Stomach (tissue), 19 donors: ENCODE measurements at places on chromosomes 4 and X. TPM values are rescaled to one million over a fixed set of nuclear protein-coding genes. Genes with fewer than 3 reads are reported as not detected.

The SPIN2A gene
- not detected for total RNA-seq

GRCh38 chrX:81229229-81229628 is 27.3 kb downstream of the SH3BGRL start:
- no peaks in the 10 kb centered on the region for H3K4me1 ChIP-seq
- no peaks in the 10 kb centered on the region for H3K27me3 ChIP-seq
- DNase-seq = no peak

DNA sequence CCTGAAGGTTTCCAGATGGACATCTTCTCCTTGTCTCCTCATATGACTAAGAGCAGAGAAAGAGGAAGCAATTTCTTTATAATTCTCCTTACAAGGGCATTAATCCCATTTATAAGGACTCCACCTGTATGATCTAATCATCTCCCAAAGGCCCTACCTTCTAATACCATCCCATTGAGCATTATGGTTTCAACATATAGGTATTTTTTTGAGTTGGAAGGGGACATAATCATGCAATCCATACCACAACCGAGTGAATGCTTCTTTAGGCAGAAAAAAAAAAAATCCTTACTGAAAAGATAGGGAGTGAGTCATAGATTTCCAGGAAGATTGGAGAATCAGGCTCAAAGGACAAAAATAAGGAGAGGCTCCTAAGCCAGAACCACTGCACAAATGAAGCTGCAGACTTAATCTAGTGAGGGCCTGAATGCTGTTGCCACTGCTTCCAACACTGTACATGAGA is 312.5 kb upstream of the HS3ST1 start:
- H3K4me3 ChIP-seq = no peak overlapping the region
- DNase-seq = no peak
- H3K4me1 ChIP-seq = peaks cover 6% of the 10 kb centered on the region
- H3K27ac ChIP-seq = no peak overlapping the region
- H3K27me3 ChIP-seq = no peaks in the 10 kb centered on the region
- H3K36me3 ChIP-seq = no peaks in the 10 kb centered on the region

The MAGEA8 gene
- not detected for total RNA-seq

The MXD4 gene
- 48.7 TPM for total RNA-seq

The F8A3 gene
- 11.2 TPM for total RNA-seq

DNA sequence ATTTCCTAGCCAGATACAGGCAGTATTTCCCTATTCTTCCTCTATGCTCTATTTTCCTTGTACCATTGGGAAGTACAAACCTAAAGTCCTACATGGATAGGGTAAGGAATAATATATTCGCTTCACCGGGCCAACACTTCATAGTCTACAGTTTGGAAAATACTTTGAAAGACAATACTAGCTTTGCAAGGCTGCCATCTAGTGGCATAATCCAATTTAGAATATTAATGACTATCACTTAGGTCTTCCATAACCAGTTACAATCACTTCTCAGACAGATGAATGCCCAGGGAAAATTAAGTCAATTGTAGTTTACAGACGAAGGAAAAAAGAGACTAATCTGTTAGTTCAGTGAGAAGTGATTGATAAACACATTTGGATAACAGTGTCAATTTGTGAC is 141.0 kb upstream of the FAM47C start:
- H3K27ac ChIP-seq = no peak overlapping the region
- H3K4me1 ChIP-seq = no peaks in the 10 kb centered on the region
- DNase-seq = no peak
- H3K36me3 ChIP-seq = no peaks in the 10 kb centered on the region
- H3K27me3 ChIP-seq = no peaks in the 10 kb centered on the region

DNA sequence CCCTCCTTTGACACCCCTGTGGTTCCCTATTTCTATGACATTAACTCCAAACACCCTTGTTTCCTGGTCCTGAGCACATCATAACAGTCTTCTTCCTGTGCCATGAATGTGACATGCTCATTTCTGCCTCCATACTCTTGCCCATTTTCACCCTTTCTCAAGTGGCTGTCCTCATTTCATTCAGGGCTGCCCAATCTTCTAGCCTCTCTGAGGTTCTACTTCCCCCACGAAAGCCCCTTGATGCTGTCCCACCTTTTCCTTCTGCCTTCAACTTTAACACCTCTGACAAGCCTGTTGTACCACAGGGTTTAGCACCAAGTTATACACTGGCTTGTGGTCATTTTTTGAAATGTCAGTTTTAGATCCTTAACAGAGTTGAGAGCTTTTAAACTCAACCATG is 136.2 kb upstream of the BOD1L1 start:
- H3K27ac ChIP-seq = no peak overlapping the region
- H3K4me1 ChIP-seq = no peaks in the 10 kb centered on the region
- no peak overlapping the region for H3K4me3 ChIP-seq
- DNase-seq = no peak
- no peaks in the 10 kb centered on the region for H3K36me3 ChIP-seq

DNA sequence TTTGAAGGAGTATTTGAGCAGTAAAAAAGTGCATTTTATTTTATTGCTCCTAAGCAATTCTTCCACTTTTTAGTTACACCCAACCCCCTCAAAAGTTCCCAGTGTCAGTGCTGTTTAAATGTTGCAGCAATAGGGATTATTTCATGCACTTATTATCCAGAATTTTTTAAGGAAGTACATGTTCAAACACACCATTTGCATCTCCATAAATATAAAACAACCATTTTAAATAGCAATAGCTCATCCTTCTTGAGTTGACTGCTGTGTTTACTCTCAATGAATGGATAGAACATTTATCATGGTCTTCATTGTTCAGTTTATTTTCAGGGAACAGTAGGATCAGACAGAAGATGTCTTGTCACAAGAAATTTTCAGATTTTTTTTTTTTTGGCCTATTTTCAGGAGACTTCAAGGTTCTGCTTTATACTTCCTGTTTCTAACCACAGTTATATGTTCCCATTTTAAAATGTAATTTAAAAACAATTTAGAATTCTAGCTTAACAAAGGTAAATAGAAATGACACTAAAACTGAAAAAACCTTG is 171.9 kb downstream of the TMA16 start:
- H3K36me3 ChIP-seq = no peaks in the 10 kb centered on the region
- no peaks in the 10 kb centered on the region for H3K27me3 ChIP-seq
- no peaks in the 10 kb centered on the region for H3K4me1 ChIP-seq

- no peak overlapping the region for H3K27ac ChIP-seq
- no peaks in the 10 kb centered on the region for H3K27me3 ChIP-seq
- no peaks in the 10 kb centered on the region for H3K36me3 ChIP-seq
- peak; percentile 23 for DNase-seq
- no peaks in the 10 kb centered on the region for H3K4me1 ChIP-seq
Observed at GRCh38 chr4:111883557-111883999, 261.7 kb upstream of the FAM241A start.

DNA sequence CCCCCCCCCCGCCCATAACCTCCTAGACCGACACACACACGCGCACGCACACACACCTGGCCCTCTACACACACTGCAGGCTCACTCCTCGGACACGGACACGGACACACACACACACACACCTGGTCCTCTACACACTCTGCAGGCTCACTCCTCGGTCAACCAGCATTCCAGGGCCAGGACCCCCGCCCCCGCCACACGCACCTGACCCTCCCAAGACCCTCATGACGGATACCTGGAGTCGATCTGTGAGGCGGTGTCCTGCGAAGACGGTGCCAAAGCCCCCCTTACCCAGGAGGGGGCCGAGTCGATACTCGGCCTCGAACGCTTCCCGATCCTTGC is 552 bp downstream of the PIM2 start:
- peak overlapping the region; percentile 90 for H3K27ac ChIP-seq
- no peak for DNase-seq
- H3K4me1 ChIP-seq = peaks cover 28% of the 10 kb centered on the region
- H3K27me3 ChIP-seq = no peaks in the 10 kb centered on the region
- H3K36me3 ChIP-seq = peaks cover 44% of the 10 kb centered on the region

The BEX5 gene
- not detected for total RNA-seq

DNA sequence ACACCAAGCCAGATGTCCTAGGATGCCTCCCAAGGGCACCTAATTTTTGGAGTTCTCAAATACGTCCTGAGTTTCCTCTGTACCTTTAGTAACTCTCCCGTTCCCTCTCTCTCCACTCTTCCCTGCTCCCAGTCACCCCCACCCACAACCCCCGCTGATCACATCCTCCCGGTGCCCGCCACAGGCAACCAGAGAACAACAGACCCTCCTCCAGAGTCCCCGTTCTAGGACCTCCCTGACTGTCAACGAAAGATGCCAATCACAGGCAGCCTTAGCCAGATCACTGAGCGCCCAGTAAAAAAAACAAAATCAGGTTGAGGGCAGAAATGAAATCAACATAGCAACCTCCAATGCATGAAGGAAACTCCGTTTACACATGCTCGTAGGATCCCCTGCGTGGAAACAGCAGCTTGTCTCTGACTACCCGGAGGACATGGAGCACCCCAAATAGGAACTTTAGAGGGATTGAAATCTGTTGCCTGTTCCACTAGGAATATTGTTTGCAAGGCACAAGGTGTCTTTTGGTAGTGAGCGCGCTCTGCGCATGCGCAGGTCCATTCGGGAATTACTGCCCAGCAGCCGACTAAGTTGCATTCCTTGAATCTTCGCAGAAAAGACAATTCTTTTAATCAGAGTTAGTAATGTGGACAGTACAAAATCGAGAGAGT is at the start of gene GABRB1:
GABRB1 (plus strand) TSS at position 557 of the 668 bp plus-strand sequence.
- peak within 1 kb of the TSS; percentile 57 for H3K4me3 ChIP-seq
- H3K36me3 ChIP-seq = no peaks in the 10 kb centered on the region
- H3K27me3 ChIP-seq = peaks cover 30% of the 10 kb centered on the region

- H3K27me3 ChIP-seq = no peaks in the 10 kb centered on the region
- H3K36me3 ChIP-seq = no peaks in the 10 kb centered on the region
Observed at GRCh38 chrX:68424719-68425118, 8.6 kb downstream of the OPHN1 start.

The AFM gene
- not detected for total RNA-seq

- no peak overlapping the region for H3K4me3 ChIP-seq
- no peak overlapping the region for H3K27ac ChIP-seq
- no peaks in the 10 kb centered on the region for H3K27me3 ChIP-seq
Observed at GRCh38 chrX:773292-774025, 142.9 kb downstream of the SHOX start.

DNA sequence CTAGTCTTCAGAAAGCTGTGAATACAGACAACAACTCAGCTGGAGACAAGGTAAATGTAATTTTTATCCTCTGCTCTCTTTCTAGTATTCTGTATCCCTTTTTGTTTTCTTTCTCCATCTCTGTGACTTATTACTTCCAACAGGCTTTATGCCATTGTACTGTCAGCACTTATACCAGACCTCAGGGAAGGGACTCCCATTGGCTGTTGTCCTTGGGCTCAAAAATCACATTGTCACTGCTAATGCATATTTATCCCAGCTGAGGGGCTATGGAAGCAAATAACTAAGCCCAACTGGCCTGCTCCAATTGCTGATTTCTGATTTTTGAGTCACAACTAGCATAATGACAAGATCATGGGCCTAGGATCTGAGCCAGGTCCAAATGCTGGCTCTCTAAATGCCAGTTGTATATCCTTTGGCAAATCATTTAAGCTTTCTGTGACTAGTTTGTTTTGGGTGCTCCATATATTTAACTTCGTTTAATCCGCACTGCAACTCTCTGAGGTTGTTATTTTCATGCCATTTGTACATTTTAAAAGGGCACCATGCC is 395.1 kb upstream of the GNPDA2 start:
- no peaks in the 10 kb centered on the region for H3K4me1 ChIP-seq
- no peak overlapping the region for H3K27ac ChIP-seq
- H3K36me3 ChIP-seq = no peaks in the 10 kb centered on the region
- no peak overlapping the region for H3K4me3 ChIP-seq

GRCh38 chr4:83128240-83128929 is 13.9 kb upstream of the PLAC8 start:
- H3K27me3 ChIP-seq = no peaks in the 10 kb centered on the region
- no peaks in the 10 kb centered on the region for H3K36me3 ChIP-seq
- H3K4me1 ChIP-seq = no peaks in the 10 kb centered on the region
- DNase-seq = no peak
- no peak overlapping the region for H3K4me3 ChIP-seq

The HTN1 gene
- total RNA-seq = not detected

DNA sequence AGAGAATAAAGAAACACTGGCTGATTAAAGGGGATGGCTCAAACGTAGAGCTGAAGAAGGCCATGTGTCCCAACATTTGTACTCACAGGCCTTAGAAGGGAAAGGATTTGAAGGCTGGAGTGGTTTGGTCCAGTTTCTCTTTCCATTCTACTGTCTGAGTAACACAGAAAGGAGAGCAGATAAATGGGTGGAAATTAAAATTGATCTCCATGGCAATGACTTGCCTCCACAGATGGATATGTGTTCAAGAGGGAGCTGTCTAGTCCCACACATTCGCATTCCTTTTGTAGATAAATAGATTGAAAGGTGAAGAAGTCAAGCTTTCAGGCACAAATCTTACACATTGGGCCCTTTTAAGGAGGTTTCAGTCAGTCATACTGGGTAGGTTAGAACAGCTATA is 74.6 kb downstream of the DOCK11 start:
- H3K36me3 ChIP-seq = peaks cover 20% of the 10 kb centered on the region
- H3K4me3 ChIP-seq = no peak overlapping the region
- no peak for DNase-seq
- no peak overlapping the region for H3K27ac ChIP-seq
- no peaks in the 10 kb centered on the region for H3K4me1 ChIP-seq

GRCh38 chr4:187042251-187042650 is 318.6 kb upstream of the FAT1 start:
- H3K36me3 ChIP-seq = no peaks in the 10 kb centered on the region
- no peak overlapping the region for H3K4me3 ChIP-seq

- no peak overlapping the region for H3K4me3 ChIP-seq
- H3K4me1 ChIP-seq = no peaks in the 10 kb centered on the region
- no peaks in the 10 kb centered on the region for H3K27me3 ChIP-seq
- H3K27ac ChIP-seq = no peak overlapping the region
- DNase-seq = no peak
Observed at GRCh38 chrX:110055616-110056015, 52.7 kb downstream of the TMEM164 start.

GRCh38 chr4:4311193-4311592 is 21.1 kb downstream of the ZBTB49 start:
- DNase-seq = no peak
- H3K4me1 ChIP-seq = no peaks in the 10 kb centered on the region
- no peak overlapping the region for H3K27ac ChIP-seq
- peaks cover 70% of the 10 kb centered on the region for H3K36me3 ChIP-seq
- H3K4me3 ChIP-seq = no peak overlapping the region
- H3K27me3 ChIP-seq = no peaks in the 10 kb centered on the region

DNA sequence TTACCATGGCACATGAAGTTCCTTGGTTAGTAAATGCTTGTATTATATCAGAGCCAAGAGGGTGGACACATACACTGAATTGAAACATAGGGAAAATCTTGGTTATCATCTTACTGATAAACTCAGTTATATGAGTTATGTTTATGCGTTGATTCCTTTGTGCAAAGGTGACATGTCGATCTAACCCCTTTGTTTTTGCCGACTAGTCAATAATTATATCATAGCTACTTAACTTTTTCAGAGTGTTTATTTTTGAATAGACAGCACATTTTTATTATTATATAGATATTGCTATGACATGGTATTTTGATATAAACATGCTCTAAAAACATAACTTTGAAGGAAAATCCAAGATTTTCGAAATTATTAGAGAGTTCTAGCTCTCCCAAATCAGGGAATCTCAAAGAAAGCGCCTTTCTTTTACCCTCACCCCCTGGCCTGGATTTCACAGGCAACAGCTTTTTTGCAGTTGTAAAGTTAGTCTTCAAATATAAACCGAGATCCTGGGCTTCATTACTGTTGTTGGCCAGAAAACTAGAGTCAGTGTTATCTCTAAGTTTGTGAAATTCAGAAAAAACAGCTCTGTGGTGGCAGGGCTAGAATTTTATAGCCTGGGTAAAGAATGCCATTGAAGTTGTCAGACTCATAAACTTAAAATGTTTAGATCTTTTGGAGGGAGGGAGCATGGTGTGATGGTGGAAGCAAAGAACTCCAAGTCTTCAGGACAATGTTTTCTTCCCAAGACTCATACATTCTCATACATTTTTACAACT is 45.8 kb upstream of the PITX2 start:
- no peaks in the 10 kb centered on the region for H3K27me3 ChIP-seq
- DNase-seq = no peak
- H3K4me1 ChIP-seq = no peaks in the 10 kb centered on the region
- H3K27ac ChIP-seq = no peak overlapping the region
- no peak overlapping the region for H3K4me3 ChIP-seq
